Fibroblast of villous mesenchyme (primary cell): ENCODE measurements at places on chromosomes 1 and 21.

- no peak for DNase-seq
Measured at GRCh38 chr1:2789986-2790581, 11.4 kb downstream of the TTC34 start.

DNA sequence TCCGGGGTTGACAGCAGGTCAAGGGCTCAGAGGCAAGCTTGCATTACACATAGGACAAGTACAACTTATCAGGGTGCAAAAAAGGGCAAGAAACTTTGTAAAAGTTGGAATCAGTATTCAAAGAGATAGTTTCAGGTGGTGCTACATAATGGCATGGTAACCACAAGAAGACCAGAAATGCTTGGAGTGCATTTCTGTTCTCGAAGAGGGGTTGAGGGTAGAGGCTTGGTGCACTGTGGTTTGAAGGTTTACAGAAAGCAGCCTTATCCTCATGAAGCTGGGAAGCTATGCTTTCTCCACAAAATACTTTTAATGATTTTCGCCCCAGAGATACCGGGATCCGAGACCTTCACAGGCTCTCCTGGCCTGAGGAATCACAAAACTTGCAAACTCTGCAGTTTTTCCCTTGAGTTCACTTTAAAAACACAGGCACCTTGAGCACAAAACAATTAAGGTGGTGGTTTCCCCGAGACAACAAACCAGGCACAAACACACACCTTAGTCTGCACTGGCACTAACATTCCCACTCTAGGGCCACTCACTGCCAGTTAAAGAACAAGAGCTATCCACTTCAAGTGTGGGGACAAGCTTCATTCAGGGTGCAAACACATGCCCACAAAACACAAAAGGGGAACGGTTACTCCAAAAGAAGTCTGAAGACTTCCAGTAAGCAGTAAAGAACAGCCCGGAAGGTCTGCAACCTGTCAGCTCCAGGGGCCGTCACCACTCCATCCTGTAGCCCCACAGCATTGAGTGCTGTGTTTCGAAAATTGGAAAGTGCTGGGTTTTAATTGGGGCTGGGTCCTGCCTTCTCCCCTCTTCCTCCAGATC, 29.8 kb upstream of the NFIA start:
- DNase-seq: no peak

- peak; percentile 22 for DNase-seq
Measured at GRCh38 chr21:33734818-33735217, 92.5 kb downstream of the ITSN1 start.

GRCh38 chr1:208445758-208446203, 201.6 kb upstream of the PLXNA2 start:
- no peak for DNase-seq

DNA sequence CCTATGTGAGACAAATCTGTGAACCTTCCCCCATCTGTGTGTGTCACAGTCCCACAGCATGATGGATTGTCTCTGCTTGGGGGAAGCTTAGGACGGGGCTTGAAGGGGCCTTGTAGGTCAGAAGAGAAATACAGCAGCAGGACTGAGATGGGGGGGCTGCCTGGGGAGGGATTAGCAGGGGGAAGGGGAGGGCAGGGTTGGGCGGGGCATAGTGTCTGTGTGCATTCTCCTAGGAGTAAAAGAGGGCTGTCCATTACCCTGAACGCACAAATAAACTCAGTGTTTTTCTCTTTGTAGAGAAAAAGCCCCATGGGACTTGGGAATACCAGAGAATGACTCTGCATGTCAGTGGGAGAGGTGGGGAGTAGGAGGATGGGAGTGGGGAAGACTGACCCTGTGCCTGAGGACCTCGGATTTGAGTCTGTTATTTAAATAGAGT, 16.4 kb downstream of the RNF220 start:
- DNase-seq: no peak

DNA sequence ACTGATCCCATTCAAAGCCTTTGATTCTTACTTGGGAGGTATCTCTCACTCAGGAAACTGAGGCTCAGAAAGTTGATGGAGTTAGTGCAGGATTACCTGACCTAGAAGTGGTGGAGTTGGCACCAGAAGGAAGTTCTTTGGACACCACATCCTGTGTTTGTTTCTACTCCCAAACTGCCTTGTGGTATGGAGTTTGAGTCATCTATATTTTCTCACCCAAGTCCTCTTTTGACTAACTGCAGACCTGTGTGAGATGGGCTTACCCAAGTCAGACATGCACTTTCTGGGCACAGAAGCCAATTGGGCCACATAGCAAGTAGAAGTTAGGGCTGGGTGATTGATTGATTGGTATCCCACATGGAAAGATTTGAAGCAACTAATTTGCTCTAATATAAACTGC, 36.1 kb downstream of the FGGY start:
- peak; percentile 58 for DNase-seq
